Stromal cell of bone marrow (primary cell): ENCODE measurements at places on chromosomes 2 and 18.

GRCh38 chr2:120902592-120902991 is 166.9 kb downstream of the GLI2 start:
- DNase-seq: no peak

DNA sequence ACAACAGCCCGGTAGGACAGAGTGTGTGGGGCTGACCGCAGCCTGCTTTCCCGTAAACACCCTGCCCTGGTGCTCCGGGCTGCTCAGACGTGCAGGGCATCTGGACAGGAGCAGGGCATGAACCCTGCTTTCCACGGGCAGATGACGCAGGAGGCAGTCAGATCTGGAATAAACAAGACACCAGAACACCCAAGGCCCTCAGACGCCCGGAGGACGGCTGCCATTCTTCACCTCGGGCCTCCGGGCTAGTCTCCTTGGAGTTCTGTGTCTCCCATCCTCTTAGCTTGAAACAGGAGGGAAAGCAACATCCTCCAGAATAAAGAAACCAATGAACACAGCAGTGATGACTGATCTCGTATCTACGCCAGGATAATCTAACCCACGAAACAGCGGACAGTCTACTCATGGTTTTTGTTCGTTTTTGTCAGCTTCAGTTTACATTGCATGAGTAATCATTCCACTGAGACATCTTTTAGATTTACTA is 7.3 kb downstream of the PXDN start:
- peak; percentile 82 for DNase-seq

- DNase-seq: peak; percentile 41
Measured at GRCh38 chr2:135257383-135258090, 205.4 kb downstream of the RAB3GAP1 start.

- DNase-seq: no peak
Measured at GRCh38 chr2:131046918-131047652, 46.2 kb downstream of the FAM168B start.

- no peak for DNase-seq
Measured at GRCh38 chr2:233837694-233838229, 16.6 kb downstream of the HJURP start.

DNA sequence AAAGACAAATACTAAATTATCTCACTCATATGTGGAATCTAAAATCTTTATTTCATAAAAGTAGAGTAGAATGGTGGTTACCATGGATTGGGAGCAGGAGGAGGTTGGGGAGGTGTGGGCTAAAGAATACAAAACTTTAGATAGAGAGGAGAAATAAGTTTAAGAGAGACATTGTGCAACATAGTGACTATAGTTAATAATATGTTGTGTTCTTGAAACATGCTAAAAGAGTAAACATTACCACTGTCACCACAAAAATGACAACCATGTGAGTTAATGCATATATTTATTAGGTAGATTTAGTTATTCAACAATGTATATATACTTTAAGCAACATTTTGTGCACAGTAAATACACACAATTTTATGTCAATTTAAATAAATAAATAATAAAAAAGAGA is 128.5 kb upstream of the COL3A1 start:
- no peak for DNase-seq

DNA sequence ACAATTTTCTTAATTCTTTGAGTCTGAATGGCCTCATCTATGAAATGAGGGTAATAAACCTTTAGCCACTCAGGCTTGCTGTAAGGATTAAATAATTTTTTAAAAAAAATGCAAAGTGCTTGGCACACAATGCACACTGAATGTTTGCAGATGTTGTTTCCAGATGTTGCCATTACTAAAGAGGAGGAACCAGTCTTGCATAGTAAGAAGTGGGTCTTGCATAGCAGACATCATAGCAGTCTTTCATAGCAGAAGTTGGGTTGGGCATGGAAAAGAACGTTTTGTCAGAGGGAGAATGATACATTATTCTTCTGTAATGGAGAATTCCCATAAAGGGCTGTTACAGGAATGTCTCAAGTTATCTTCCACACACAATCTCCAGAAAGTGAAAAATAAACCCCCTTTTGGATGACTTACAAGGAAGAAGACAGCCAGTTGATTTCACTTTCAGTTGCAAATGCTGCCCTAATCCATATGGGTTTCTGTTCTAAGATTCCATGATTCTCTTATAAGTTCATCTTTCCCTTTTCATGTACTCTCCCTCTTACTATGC is 327.7 kb downstream of the SUCLG1 start:
- DNase-seq: no peak

- DNase-seq: no peak
Measured at GRCh38 chr2:232375164-232375563, 3.4 kb upstream of the ALPP start.

- DNase-seq: no peak
Measured at GRCh38 chr2:221389904-221390303, 182.2 kb downstream of the EPHA4 start.

DNA sequence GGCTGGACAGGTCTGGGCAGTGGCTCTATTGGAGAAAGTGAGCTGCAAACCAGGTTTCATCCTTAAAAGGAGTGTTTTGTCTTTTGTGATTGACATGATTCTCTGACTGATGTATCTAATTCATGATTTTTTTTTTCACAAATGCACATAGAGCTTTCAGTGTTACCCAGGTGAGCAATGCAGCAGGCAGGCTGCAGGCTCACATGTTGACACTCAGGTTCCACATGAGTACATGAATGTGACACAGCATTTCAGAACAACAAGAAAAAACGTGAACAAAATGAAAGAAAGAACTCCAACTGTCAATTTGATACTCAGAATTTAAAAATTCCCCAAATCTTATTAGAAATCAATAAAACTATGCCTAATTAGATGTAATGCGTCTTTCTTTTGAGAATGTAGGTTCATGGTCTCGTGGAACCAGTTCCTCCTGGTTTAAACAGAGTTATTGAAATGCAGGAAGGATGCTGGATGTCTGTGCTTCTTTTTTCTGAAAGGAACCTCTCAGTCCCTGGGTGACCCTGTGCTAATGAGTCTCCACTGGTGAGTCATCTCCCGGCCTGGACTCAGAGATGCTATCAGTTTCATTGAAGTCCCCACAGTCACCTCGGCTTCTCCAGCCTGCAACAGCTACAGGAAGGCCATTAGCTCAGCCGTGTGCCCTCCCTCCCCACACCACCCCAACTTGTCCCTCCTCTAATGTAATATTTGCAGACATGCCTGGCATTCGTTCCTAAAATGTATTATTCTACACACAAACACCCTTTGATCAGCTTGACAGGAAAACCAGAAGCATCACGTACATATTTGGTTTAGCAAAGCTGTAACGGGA is 430.4 kb downstream of the LPIN1 start:
- DNase-seq: peak; percentile 50

DNA sequence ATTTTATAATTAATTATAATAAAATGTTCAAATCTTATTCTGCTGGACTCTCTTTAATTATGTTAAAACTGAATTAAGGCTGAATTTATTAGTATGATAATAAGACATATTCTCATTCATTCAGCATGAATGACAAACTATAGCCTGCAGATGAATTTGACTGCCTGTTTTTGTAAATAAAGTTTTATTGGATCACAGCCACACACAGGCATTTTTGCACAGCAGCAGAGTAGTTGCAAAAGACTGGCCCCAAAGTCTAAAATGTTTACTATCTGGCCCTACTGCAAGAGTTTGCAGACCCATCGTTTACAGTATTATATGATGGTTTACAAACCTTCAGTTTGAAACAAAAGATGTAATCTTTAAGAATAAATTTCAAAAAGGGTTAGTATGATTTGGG is 58.6 kb downstream of the RMDN2 start:
- no peak for DNase-seq

DNA sequence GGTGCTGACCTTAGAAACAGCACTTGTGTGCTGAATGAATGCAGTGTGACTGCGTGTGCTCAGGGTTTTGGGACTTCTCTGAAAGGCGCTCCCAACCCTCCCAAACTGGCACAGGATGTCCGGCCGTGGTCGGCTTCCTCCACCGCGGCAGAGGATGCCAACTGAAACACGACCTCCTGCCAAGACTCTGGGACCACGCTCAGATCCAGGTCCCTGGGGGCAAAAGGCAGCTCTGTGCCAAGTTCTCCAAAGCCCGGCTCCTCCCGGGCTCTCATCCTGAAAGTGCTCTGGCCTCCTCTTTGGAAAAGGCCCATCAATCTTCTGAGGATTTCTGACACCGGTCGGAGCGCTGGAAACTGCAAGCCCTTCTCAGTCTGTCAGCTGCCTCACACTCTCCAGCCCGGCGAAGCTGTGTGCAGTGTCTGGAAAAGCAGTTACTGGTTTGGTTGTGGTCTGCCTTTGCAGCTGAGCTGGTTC is 32.3 kb upstream of the ZBTB7C start:
- DNase-seq: no peak

- no peak for DNase-seq
Measured at GRCh38 chr2:95258271-95258670, 16.0 kb upstream of the PROM2 start.

- DNase-seq: no peak
Measured at GRCh38 chr2:128607440-128607839, 288.8 kb upstream of the HS6ST1 start.

- no peak for DNase-seq
Measured at GRCh38 chr2:230715201-230715600, 2.6 kb downstream of the CAB39 start.

GRCh38 chr2:9071032-9071431 is 67.5 kb upstream of the MBOAT2 start:
- DNase-seq: no peak

GRCh38 chr2:173400760-173401159 is 46.1 kb downstream of the CDCA7 start:
- no peak for DNase-seq

DNA sequence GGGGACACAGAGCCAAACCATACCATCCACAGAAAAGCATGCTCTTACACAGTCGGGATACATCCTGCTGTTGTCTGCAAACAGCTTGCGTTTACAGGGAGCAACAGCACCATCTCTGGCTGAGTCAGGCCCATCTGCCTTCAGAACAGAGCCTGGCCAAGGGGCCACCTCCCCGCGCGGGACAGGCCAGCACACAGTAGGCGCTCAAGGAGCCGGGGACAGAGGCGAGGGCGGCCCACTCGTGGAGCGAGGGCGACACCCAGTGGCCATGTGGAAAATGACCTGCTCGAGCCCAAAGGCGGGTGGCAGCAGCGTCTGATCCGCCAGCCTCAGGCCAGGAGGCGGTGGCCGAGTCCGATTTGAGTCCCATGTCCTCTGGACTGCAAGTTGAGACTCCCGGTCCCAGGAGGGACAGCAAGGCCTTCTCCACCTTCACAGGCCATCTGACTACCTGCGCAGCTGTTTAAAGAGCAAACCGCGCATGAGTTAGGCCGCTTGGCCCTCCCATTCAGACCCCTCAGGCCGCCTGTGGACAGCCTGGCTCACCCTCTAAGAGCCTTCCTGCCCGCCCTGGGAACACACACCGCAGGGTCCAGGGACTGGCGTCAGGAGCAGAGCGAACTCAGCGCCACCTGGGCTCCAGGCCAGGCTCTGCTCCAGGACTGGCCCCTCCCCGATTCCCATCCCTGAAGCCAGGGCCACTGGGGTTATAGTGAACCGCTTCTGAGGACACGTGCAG is 38.3 kb downstream of the TTC32 start:
- no peak for DNase-seq

- DNase-seq: no peak
Measured at GRCh38 chr2:199460101-199460671, 2.4 kb upstream of the SATB2 start.

GRCh38 chr2:187862715-187863114 is 308.5 kb upstream of the TFPI start:
- no peak for DNase-seq

- peak; percentile 62 for DNase-seq
Measured at GRCh38 chr2:83103613-83104012, 1355.5 kb downstream of the SUCLG1 start.

- DNase-seq: no peak
Measured at GRCh38 chr2:159959136-159959535, 103.3 kb downstream of the PLA2R1 start.

GRCh38 chr2:150698016-150698661 is 210.7 kb upstream of the RND3 start:
- DNase-seq: peak; percentile 71

GRCh38 chr2:43268066-43268953 is 41.9 kb upstream of the ZFP36L2 start:
- no peak for DNase-seq

DNA sequence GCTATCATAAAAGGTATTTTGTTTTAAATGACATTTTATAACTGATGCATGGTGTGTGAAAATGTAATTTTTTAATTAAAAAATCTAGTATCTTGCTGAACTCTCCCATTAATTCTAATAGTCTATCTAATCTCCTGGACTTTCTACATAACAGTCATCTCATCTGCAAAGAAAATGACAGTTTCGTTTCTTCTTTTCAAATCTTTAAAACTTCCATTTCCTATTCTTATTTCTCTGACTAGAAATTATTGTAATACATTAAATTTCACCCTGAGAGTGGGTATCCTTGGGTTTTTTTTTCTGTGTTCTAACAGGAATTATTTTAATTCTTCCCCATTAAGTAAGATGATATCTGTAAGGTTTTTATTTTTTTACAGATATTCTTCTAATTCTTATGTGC is 120.1 kb downstream of the KCNF1 start:
- DNase-seq: no peak

DNA sequence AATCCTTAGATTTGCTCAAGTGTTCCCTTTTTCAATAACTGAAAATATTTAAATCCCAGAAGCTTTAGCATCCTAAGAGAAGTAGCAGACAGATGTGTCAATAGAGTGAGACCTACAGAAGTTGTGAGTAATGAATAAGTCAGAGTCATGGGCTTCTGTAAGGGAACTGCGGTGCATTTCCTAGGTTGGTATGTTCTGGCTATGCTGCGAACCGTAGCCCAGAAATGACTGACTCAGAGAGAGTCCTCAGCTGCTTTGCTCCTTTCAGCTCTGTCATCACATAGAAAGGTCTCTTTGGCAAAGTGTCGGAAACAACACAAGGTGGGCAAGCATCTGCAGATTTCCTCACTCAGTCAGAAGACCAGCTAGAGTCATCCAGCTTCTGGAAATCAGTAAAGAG is 297.1 kb downstream of the ARHGAP15 start:
- peak; percentile 57 for DNase-seq

DNA sequence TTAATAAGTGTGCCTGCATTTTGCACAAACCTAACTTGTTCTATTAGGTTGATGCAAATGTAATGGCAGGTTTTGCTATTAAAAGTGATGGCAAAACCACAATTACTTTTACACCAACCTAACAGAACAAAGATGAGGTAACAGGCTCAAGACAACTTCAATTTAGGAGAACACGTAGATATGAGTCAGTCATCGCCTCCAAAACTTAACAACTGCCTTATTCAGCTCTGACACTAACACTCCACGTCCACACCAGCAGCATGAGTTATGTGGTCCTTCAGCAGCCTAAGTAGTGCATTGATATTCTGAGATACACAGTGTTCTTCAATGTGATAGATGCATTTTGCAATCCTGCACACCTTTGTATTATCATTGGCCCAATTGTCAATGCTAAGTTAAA is 1175.1 kb upstream of the ACVR2A start:
- DNase-seq: no peak

- DNase-seq: no peak
Measured at GRCh38 chr18:48419277-48420022, 10.3 kb upstream of the ZBTB7C start.

GRCh38 chr18:11996907-11997306 is 15.6 kb downstream of the IMPA2 start:
- DNase-seq: no peak
